Progenitor cell of endocrine pancreas (in vitro differentiated cells): ENCODE measurements at places on chromosomes 16 and 17. TPM values are rescaled to one million over a fixed set of nuclear protein-coding genes. Genes with fewer than 3 reads are reported as not detected.
A peak's percentile ranks its signal among the peaks of the same experiment; 100 is the strongest.

DNA sequence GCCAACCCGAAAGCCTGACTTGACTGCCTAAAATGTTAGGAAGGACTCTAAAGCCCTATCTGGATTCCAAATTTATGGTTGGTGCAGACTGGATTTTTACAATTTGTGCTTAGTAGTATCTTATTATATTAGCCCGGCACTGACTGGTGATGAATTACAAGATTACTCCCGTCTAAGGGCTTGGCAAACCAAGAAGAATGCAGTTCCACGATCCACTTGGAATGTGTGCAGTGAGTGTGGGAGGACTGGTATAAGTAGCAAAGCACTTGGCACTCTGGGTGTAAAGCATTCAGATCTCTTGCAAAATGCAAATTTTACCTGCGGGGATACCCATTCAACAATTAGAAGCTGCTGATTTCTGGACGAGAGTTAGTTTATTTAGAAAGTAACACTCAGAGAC, 539.4 kb downstream of the MAF start:
- no peaks in the 10 kb centered on the region for H3K4me1 ChIP-seq
- DNase-seq = no peak
- peaks cover 36% of the 10 kb centered on the region for H3K27me3 ChIP-seq

DNA sequence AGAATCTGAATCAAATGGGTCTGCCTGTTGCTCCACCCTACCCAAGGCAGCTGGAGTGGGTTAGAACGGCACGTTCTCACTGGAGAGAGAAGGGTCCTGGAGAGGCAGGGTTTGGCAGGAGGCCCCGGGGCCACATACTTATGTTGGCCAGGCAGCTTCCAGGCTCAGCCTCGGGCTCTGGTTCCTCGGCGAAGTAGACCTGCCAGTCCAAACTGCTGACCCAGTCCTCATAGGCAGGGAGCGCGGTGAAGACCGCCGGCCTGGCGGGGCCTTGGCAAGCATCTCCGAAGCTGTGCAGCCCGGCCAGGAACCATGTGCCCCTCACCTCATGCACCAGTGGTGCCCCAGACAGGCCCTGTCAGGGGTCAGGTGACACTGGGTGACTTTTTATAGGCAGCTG, 4.8 kb downstream of the PRSS53 start:
- H3K27me3 ChIP-seq = no peaks in the 10 kb centered on the region
- H3K36me3 ChIP-seq = no peaks in the 10 kb centered on the region
- DNase-seq = no peak
- H3K27ac ChIP-seq = no peak overlapping the region
- H3K4me1 ChIP-seq = no peaks in the 10 kb centered on the region

- H3K27me3 ChIP-seq = peaks cover 10% of the 10 kb centered on the region
- no peak overlapping the region for H3K27ac ChIP-seq
- no peak overlapping the region for H3K4me3 ChIP-seq
- DNase-seq = no peak
- peaks cover 1% of the 10 kb centered on the region for H3K4me1 ChIP-seq
These were observed 22.0 kb upstream of the CHMP6 start for GRCh38 chr17:80969674-80970043.

GRCh38 chr16:79601092-79601930, 774 bp upstream of the MAF start:
- no peaks in the 10 kb centered on the region for H3K27me3 ChIP-seq
- DNase-seq = peak; percentile 36
- peaks cover 22% of the 10 kb centered on the region for H3K4me1 ChIP-seq
- H3K4me3 ChIP-seq = peak overlapping the region; percentile 87
- peak overlapping the region; percentile 96 for H3K27ac ChIP-seq

BAIAP3 gene
- total RNA-seq = 17.5 and 18.2 TPM in 2 replicates

KRT13 gene
- not detected in 2 replicates for total RNA-seq

- peaks cover 17% of the 10 kb centered on the region for H3K27me3 ChIP-seq
- no peak for DNase-seq
- H3K36me3 ChIP-seq = no peaks in the 10 kb centered on the region
- H3K4me3 ChIP-seq = no peak overlapping the region
- no peak overlapping the region for H3K27ac ChIP-seq
These were observed 219.2 kb upstream of the CDH5 start for GRCh38 chr16:66147291-66147690.

SLC13A5 gene
- total RNA-seq = 0.93 and 1.1 TPM in 2 replicates

OR1A1 gene
- not detected in 2 replicates for total RNA-seq

DNA sequence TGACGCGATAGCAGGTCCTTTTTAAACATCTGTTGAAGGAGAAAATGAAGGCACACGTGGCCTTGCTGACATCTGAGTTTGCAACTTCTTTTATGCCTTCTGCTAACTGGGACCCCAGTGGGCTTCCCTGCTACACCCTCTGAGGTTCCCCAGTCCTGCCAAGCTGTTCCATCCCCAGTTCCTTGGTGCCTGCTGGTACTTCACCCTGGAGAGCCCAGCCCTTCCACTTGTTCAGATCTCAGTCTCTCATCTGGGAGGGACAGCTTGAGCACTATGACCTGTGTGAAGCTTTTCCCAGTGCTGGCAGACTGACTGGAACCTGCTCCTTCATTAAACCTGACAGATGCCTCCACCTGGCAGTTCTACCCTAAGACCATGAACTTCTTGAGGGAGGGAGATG, 95.5 kb downstream of the WWOX start:
- no peak overlapping the region for H3K4me3 ChIP-seq
- peaks cover 2% of the 10 kb centered on the region for H3K36me3 ChIP-seq
- no peak for DNase-seq
- H3K27me3 ChIP-seq = no peaks in the 10 kb centered on the region
- peaks cover 9% of the 10 kb centered on the region for H3K4me1 ChIP-seq

GP1BA gene
- total RNA-seq = not detected in 2 replicates

NEUROD2 gene
- not detected in 2 replicates for total RNA-seq
